ENCODE measurements at places on chromosomes 13 and 19.

- DNase-seq: no peak
Observed at GRCh38 chr19:3807574-3808354, 21.6 kb upstream of the MATK start.

DNA sequence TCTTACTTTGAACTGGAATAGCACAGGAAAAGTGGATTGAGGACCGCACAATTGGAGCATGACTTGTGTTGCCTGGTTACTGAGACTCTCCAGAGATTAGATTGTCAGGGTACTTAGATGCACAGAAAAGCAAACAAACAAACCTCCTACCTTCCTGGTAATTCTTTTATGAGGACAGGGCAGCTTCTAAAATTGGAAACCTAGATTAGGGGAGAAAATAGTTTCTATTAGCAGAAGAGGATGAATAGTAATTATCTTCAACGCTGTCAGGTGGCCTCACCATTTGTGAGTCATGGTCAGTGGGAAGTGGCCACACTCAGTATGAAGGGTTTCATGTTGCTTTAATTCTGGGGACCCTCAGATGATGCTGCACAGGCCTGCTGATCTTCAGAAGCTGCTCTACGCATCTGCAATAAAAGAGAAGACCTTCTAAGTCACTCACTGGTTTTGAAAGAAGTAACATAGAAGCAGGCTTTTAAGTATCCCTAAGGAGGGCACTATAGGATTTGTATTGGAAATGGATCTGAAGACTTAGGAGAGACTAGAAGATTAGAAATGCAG, 106.8 kb downstream of the LACC1 start:
- no peak for DNase-seq

- no peak for DNase-seq
Observed at GRCh38 chr13:110490009-110490770, 71.3 kb downstream of the RAB20 start.

- DNase-seq: no peak
Observed at GRCh38 chr13:20101467-20102316, 59.2 kb downstream of the GJA3 start.

Data from hypothalamus (tissue), 51 donors.